GM23248 (cell line): ENCODE measurements at places on chromosomes 12 and 14. TPM values are rescaled to one million over a fixed set of nuclear protein-coding genes. Genes with fewer than 3 reads are reported as not detected.
A peak's percentile ranks its signal among the peaks of the same experiment; 100 is the strongest.

DNA sequence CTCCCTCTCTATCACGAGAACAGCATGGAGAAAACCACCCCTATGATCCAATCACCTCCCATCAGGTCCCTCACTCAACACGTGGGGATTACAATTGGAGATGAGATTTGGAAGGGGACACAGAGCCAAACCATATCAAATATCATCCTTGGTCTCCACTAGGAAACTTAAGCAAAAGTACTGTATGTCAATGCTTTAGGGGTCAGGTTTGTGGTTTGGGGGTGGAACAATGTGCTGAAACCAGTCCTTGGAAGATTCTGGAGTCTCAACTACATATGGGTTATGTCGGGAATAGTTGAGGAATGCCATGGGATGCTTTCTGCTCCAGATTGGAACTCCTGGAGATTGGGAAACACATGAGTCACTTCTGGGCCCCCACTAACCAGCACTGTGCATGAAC, 48.3 kb upstream of the CCDC63 start:
- DNase-seq: no peak

GRCh38 chr14:94424371-94424770, 28.2 kb downstream of the SERPINA11 start:
- DNase-seq: no peak

GRCh38 chr14:98290596-98290995, 981.4 kb downstream of the BCL11B start:
- peak; percentile 0 for DNase-seq

DNA sequence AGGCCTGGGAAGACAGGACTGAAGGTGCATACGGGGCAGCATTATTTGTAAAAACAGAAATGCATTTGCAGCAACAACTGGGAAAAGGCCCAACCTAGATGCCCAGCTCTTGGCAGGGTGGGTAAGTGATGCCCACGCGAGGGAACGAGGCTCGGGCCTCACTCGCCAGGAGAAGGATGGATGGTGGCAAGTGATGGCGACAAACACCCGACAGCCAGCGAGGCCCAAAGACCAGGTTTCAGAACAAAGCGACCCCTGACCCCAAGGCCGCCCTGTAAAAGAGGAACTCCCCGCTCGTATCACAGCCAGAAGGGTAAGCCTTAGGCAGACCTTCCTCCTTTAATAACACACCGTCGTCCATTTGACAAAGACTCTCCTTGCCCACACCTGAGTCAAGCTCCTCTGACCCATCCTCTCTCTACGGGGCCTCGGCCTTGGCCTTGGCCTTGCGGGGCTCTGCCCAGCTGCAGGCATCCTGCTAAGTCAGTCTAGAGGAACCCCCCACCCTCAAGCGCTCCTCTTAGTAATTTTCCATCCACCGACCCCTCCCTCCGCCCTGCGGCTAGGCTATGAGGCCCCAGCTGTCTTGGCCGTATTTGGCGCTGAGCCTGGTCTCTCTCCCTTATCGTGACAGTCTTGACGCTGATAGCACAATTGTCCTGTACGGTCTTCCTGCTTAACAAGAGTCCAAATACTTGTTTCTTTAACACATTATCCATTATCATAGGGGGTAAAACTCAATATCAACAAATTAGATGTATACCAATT, 80.2 kb downstream of the NCOR2 start:
- no peak for DNase-seq

- no peak for DNase-seq
Measured at GRCh38 chr14:103480595-103480994, 42.0 kb downstream of the CKB start.

DNA sequence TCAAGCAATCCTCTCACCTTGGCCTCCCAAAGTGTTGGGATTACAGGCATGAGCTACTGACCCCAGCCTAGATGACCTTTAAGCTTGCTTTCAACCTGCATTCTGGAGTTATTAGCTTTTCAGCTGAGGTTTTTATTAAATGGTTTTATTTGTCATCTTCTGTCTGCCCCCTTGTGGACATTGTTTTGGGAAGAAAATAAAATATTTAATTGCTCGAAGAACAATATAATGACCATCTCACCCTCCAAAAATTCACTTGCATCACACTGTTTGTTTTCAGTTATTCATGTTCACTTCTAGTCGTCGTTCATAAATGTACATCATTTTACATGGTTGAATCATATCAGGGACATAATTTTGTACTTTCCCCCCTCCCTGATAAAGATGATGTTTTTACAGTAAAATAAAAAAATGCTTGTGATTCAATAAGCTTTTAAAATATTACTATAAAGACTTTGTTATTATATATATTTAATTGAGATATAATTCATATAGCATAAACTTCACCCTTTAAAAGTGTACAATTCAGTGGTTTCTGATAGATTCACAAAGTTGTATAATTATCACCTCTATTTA, 10.1 kb upstream of the SPATS2 start:
- peak; percentile 83 for DNase-seq

DNA sequence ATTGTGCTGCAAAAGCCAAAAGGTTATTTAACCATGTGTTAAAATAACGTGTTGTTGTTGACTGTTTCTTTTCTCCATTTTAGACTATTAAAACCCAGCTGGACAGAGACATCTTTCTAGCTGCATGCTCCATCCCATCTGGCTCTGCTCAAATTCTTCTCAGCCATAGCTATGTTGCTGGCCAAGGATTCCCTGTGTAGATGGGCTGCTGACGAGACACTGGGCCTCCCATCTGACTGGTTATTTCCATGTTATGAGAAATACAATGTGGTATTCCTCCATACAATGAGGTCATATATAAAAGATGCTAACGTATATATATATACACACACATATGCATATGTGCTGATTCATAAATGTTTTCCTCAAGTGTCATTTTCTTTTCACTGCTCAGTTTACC, 30.1 kb downstream of the MED13L start:
- peak; percentile 43 for DNase-seq

DNA sequence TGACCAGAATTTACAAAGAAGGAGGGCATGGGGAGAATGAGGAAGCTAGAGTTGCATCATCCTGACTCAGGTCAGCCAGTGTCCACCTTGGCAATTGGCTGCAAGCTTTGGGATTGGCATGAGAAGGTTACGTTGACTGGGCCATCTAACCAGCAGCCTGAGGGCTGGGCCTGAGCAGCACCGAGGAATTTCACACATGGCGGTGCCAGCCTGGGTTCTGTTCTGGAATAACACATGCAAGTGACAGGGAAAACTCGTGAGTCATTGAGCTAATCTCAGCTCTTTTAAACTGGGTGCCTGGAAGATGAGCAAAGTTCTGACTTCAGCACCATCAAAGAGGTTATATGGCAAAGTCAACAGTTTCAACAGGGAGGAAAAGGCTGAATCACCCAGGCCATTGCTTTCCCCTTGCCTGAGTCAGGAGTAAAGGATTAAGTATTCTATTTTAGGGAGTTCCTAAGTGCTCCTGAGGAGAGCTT, 543.2 kb upstream of the TBX3 start:
- peak; percentile 97 for DNase-seq

DNA sequence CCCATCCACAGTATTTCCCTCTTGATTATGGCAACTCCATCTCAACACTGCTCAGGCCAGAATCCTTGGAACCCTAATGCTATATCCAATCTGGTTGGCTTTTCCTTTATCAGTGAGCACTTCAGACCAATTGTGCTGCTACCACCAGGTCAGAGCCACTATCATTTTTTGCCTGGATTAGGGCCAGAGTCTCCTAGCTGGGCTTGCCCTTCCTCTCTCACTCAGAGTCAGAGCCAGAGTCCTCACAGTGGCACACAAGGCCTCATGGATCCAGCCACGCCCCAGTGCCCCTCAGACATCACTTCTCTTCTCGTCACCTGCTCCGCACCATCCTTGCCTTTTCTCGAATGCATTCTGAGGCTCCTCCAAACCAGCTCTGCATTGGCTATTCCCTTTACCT, 211.1 kb downstream of the ANO6 start:
- no peak for DNase-seq

- DNase-seq: no peak
Measured at GRCh38 chr12:69350777-69351176, 2.6 kb downstream of the LYZ start.

GRCh38 chr12:119942386-119942785, 46.6 kb upstream of the BICDL1 start:
- no peak for DNase-seq

GRCh38 chr12:132754160-132754932, 7.3 kb downstream of the ANKLE2 start:
- no peak for DNase-seq

- peak; percentile 29 for DNase-seq
Measured at GRCh38 chr12:62258941-62259630, 1.1 kb upstream of the USP15 start.

GRCh38 chr14:37588956-37589714, 5.9 kb downstream of the FOXA1 start:
- no peak for DNase-seq

GRCh38 chr12:100733817-100734593, 60.6 kb upstream of the ANO4 start:
- DNase-seq: peak; percentile 80

- DNase-seq: no peak
Measured at GRCh38 chr14:64778104-64778754, 74.0 kb downstream of the PLEKHG3 start.

DNA sequence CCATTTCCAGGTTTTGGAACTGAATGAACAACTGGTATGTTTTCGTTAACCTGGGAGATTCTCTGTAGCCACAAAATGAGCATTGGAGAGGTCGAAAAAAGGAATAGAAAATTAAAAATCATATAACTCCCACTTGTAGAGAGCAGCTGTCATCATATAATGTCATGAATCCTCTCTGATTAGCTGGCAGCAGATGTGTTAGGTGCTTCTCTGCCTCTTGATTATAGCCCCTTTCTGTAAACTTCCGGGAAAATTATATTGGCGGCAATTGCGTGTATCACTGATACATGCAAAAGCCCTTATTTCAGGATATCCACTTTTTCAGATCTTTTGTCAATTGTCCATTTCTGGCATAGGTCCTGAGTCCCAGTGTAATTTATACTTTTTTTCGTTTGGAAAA, 31.7 kb downstream of the FGD4 start:
- DNase-seq: no peak

GRCh38 chr12:109253913-109254544, 55.1 kb downstream of the FOXN4 start:
- no peak for DNase-seq

DNA sequence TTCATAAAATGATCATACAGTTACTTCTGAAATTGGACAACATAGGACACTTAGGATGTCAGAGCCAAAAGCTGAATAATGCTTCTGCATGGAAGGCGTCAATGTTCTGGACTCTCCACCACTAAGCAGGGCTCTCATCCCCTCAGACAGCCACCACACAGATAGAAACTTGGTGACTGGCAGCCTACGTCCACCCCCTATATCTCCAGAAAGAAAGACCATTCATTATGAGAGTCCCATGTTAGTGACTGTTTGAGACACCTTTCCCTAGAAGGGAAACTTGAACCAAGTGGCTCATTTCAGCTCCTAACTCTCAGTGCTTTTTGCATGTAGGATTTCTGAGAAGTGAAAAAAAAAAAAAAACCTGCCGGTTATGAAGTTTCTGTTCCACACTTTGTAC, 251.0 kb upstream of the FKBP4 start:
- DNase-seq: no peak

DNA sequence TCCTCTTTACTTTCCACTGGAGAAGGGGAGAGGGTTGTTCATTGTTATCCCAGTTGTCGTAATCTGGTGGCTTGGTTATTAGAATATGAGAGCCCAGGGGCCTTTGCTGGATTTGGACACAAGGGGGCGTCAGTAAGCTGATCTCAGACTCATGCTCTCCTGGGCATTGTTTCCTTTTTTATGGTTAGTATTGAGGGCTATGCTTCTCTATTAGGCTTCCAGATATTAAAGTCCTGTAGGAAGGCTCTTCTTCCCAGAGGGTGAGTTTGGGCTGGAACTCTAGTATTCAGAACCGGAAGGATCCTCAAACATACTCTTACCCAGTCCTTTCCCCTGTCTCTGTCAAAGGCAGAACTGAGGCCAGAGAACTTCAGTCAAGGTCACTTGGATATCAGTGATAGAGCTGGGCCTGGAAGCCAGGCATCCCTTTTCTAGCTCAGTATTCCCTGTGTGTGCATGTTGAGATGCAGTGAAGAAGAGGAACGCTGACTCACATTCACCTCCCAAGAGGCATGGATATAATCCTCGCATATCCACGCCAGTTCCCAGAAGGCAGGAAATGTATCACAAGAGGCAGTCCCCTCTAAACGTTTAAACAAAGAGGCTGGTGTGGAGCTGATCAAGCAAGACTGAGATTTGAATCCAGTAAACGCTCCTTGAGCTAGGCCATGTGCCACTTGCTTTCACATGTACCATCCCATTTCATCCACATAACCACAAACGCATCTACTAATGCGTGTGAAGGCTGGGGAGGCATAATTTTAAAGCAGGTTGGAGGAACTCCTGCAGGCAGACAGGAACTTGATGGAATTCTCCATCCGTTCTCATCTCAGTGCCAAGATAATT, 41.6 kb downstream of the UBE3B start:
- peak; percentile 81 for DNase-seq

GRCh38 chr12:50188875-50189575, 21.9 kb upstream of the CERS5 start:
- DNase-seq: no peak

GRCh38 chr14:41607304-41607775, 664 bp downstream of the LRFN5 start:
- peak; percentile 56 for DNase-seq

GRCh38 chr14:102827716-102828115, 50.5 kb downstream of the TRAF3 start:
- DNase-seq: no peak

- DNase-seq: peak; percentile 76
Measured at GRCh38 chr14:33839193-33840076, 111.4 kb downstream of the EGLN3 start.

GRCh38 chr12:31586728-31587127, 4.2 kb downstream of the DENND5B start:
- no peak for DNase-seq

GRCh38 chr12:93166541-93167307, 211.0 kb upstream of the NUDT4 start:
- no peak for DNase-seq

- no peak for DNase-seq
Measured at GRCh38 chr14:43548368-43548767, 958.7 kb downstream of the FSCB start.

- no peak for DNase-seq
Measured at GRCh38 chr14:55758796-55759195, 178.8 kb downstream of the KTN1 start.

DNA sequence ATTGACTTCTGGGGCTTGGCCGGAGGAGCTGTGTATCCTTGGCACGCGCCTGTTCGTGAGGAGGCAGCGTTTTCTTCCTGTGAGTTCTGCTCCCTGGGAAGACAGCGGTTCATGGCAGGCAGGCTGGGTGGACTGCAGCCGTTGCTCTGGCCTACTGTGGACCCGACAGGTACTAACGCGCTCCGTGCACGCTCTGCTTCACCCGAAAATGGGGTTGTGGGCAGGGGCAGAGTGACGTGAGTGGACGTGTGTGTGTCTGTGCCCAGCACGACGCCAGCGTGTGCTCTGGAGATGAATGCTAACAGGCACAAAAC, 179.1 kb downstream of the KIF26A start:
- no peak for DNase-seq

GRCh38 chr12:25328072-25328712, 77.5 kb upstream of the KRAS start:
- peak; percentile 66 for DNase-seq

GRCh38 chr12:50640321-50640939, 123.5 kb upstream of the ATF1 start:
- no peak for DNase-seq

The PPP1R36 gene
- total RNA-seq: 1.6 TPM in 1 of 2 replicates, not detected in the other

The TAS2R43 gene
- total RNA-seq: 0.63 TPM in 1 of 2 replicates, not detected in the other

The KLRB1 gene
- total RNA-seq: not detected in 2 replicates

The PFKM gene
- 35.8 and 41.1 TPM in 2 replicates for total RNA-seq

The INSM2 gene
- not detected in 2 replicates for total RNA-seq

The MANSC4 gene
- total RNA-seq: not detected in 2 replicates

The ATF7IP gene
- total RNA-seq: 14.3 and 17.7 TPM in 2 replicates

The GUCY2C gene
- total RNA-seq: not detected in 2 replicates

The KRT74 gene
- total RNA-seq: not detected in 2 replicates

The ACYP1 gene
- 5.7 and 7.3 TPM in 2 replicates for total RNA-seq

The PUS7L gene
- 15.0 and 20.6 TPM in 2 replicates for total RNA-seq
